Cortex of kidney (tissue), 1 donor: ENCODE measurements at places on chromosomes 16 and 17.

DNA sequence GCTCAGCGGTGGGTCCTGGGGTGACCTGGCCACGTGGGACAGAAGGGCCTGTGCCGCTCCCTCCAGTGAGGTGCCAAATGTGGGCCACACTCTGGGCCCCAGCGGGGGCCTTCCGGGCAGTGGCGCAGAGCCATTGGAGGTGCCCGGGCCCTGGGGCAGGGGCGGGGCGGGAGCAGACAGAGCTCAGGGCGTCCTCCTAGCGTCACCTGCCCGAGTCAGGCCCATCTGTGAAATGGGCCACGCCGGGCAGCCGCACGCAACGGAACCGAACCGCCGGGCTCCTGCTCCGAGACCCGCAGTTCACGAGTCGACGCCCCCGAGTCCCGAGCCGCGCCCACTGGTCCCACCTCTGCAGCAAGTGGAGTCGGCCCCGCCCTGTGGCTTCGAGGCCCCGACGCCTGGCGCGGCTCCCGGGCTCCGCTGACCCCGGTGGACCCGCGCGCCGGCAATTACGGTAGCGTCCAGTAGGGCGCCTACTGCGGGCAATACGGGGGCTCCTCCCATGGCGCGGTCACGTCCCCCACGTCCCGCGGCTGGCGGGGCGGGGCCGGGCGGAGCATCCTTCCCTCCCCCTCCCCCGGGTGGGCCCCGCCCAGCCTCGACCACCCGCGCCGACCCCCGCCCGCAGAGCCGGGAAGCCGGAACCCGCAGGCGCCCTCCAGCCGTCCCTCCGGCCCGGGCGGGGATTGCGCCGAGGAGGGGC lies 1.9 kb downstream of the SLC16A3 start:
- no peak for DNase-seq

DNA sequence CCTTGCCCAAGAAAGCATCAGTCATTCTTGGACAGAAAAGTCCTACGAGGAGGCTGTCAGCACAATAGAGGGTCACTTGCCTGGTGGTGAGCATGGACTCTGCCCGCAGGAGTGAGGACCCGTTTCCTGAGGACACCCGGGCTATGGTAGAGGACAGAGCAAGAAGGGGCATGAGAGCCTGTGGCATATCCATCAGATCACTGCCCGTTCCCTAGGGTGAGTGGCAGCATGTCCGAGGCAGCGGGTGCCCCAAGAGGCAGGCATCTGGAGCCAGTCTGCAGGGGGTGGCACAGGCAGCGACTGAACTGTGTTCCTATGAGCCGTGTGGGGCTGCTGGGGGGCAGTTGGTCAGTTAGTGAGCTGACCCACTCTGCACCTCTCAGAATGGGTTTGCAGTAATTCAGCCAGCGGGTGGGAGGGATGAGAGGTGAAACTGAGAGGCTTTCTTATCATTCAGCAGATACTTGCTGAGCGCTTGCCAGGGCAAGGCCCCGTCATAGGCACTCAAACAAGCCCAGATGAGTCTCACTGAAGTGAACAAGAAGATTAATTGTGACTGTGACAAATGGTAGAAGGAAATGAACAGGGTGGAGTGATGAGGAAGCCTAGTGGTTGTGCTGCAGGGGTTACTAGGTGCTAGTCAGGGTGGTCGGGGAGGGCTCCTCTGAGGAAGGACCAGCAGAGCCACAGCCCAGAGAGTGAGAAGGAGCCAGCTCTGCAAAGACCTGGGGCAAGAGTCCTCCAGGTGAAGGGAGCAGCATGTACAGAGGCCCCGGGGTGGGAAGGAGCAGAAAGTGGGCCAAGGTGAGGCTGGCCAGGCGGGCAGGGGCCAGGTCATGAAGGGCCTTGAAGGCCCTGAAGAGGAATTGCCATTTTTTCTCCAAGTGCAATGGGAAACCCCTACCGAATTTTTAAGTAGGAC lies 87.9 kb downstream of the CLEC16A start:
- no peak for DNase-seq

- no peak for DNase-seq
Observed at GRCh38 chr17:82167028-82167427, 45.6 kb downstream of the CCDC57 start.

DNA sequence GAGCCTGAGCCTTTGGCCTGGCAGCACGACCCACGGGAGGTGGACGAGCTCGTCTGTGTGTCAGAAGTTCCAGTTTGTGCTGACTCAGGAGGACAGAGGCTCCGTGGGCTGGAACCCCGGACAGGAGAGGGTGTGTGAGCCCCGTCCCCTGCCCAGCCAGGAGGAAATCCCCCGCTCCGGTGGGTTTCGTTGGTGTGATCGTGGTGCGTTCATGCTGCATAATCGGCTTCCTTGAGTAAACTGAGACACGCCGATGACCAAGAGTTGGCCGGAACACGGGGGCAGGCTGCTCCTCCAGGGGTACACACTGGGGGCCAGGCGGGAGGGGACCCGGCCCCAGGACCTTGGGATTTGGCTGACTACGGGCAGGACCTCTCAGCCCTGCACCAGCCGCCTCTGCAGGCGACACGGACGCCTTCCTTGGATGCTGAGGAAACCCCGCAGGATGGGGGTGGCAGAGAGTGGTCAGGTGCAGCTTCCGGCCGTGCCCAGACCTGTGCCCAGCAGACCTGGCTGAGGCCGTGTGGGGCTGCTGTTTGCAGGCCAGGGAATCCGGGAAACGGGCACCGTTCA lies 8.5 kb downstream of the METRNL start:
- no peak for DNase-seq

- no peak for DNase-seq
Observed at GRCh38 chr17:51666971-51667705, 406.8 kb downstream of the UTP18 start.

- DNase-seq: no peak
Observed at GRCh38 chr16:72987480-72987901, 60.4 kb downstream of the ZFHX3 start.

DNA sequence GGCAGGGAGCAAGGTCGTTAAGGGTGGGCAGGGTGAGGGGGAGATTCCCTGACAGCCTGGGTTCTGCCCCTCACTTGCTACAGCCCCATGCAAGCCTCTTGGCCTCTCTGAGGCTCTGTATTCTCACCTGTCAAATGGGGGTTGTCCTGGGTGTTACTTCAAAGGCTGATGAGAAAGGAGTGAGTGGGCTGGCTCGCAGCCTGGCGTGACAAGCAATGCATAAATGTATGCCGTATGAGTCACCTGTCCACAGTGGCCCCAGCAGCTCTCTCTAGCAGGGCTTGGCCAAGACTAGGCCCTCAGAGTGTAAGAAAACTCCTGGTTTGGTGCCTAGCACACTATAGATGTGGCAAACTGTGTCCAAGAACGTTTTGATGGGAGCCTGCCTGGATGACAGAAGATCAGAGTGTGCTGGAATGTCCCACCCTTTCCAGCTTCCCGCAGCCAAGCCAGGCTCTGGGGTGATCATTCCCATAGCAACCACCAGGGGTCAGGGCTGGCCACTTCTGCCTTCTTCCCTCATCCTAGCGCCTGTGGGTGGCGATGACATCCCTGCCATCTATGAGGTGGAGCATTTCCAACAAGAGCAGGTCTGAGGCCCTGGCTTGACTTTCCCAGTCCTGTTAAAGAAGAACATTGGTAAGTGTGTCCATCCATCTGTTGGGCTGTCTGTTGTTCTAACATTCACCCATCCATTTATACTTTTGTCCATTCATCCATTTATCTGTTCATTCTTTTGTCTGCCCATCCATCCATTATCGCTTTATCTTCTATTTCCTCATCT lies 37.2 kb upstream of the ADGRG1 start:
- DNase-seq: no peak

DNA sequence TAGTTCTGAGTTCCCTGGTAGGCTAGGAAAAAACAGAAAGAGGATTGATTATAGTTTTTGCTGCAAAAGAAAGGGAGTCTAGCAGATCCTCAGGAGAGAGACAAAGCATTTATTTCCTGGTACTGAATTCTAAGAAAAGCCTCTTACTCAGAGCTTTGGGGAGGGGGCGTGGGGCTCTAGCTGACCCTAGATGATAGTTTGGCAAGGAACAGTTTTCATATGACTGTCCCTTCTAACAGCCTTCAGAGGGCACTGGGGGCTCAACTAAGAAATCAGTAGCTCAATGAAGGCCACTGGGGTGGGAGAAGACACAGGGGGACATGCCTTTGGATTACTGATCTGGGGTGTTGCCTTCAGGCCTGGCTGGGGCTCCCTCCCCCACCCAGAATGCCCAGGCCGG lies 4.0 kb downstream of the CA7 start:
- DNase-seq: no peak

- DNase-seq: no peak
Observed at GRCh38 chr17:8846768-8847211, 20.7 kb downstream of the PIK3R6 start.

DNA sequence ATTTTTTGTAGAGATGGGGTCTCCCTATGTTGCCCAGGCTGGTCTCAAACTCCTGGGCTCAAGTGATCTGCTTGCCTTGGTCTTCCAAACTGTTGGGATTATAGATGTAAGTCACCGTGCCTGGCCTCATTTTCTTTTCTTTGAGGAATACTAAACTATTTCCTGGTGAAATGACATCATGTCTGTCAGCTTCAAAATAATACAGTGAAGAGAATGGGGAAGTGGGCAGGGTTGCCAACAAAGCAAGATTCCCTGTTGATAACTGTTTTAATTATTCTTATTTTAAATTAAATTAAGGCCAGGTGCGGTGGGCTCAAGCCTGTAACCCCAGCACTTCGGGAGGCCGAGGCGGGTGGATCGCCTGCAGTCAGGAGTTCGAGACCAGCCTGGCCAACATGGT lies 21.1 kb downstream of the PIPOX start:
- DNase-seq: no peak

DNA sequence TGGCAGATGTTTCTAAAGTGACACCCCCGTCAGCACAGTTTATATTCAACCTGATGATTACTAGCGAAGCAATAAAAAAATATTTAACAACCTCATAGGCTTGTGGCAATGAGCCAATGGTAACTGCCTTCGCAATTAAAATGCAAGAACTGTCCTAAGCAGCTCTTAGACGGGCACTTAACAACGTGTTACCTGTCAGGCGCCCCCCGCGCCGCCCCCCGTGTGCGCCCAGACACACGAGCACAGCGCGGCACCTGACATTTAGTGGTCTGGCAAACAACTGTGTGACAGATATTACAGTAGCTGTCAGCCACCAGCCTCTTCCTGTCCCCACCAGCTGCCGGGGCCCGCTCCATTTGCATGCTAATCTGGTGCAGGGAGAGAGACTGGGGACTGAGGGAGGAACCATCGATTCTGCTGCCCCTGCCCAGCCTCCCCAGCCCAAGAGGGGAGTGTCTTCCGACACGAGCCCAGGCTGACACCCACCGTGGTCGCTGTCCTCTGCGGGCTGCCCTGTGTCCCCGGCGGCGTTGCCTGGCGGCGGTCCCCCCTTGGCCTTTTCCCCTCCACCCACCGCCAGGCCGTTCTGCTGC lies 12.7 kb downstream of the NDUFAF8 start:
- no peak for DNase-seq

GRCh38 chr17:31274252-31274651 lies 22.8 kb downstream of the OMG start:
- no peak for DNase-seq

- no peak for DNase-seq
Observed at GRCh38 chr17:57687642-57688041, 57.5 kb downstream of the CCDC182 start.

DNA sequence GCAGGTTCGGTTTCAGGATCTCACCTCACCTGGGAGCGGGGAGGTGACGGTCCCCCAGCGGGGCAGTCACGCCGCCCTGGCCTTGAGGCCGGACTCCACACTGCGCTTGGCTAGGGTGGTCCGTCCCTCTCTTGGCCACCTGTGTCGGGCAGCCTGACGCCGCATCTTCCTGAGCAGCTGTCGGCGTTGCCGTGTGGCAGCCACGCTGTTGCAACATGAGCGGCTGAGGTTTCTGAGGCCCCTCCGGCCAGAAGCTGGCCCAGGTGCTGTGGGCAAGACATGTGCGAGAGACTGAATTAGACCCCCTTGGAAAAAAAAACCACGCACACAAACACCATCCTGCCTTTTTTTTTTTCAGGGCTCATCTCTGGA lies 49.2 kb downstream of the IRF8 start:
- no peak for DNase-seq

DNA sequence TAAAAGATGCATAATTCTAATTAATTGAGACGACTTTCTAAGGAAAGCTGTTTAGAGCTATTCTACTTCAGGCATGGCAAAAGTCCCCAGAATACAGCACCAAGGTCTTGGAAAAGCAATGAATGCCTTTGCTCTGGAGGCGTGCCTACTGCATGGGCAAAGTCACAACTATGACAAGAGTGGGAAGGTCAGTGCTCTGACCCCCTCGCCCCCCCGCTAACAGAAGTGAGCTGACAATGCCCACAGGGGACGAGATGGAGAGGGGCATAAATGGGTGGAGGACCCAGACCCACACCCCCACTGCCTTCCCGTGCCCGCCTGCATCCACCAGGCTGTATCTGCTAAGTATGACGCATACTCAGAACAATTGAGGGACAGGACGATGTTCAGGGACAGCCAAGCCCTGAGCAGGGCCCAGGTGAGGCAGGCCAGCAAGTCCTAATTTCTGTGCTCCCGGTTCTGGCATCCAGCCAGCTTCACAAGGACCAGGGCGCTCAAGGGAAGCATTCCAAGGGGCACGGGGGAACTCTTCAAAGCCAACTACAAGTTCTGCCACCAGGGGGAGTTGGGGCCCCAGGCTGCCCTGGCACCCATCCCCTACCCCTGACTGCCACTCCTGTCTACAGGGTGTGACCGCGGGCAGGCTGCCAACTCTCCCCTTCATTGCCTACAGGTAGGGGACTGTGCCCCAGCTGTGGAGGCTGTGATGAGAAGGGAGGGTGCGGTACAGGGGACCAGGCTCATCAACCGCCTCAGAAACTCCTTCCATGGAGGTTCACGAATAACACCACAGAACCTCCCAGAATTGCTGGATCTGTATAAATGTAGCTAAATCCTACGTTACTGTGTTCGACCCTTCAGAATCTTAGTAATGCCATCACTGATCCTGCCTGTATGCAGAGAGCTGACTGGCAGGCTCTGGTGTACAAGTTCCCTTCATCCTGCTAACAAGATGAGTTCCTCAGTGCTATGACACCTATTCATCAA lies 20.8 kb downstream of the NPRL3 start:
- DNase-seq: no peak

GRCh38 chr16:24015923-24016322 lies 180.1 kb downstream of the PRKCB start:
- no peak for DNase-seq

GRCh38 chr17:83199500-83200201 lies 120.2 kb downstream of the METRNL start:
- no peak for DNase-seq

- DNase-seq: no peak
Observed at GRCh38 chr17:4965311-4965986, 2.2 kb downstream of the SPAG7 start.

GRCh38 chr16:4522051-4522581 lies 16.5 kb downstream of the CDIP1 start:
- DNase-seq: no peak

- no peak for DNase-seq
Observed at GRCh38 chr17:30165960-30166359, 49.3 kb downstream of the NSRP1 start.
